Lung microvascular endothelial cell (primary cell): ENCODE measurements at places on chromosomes 11 and 22.
A peak's percentile ranks its signal among the peaks of the same experiment; 100 is the strongest.

- no peak for DNase-seq
Observed at GRCh38 chr11:122311216-122311755, 195.3 kb upstream of the BLID start.

GRCh38 chr11:911890-912219, 1.2 kb upstream of the CHID1 start:
- no peak for DNase-seq

GRCh38 chr22:40451210-40451609, 80.8 kb downstream of the SGSM3 start:
- DNase-seq = no peak

GRCh38 chr11:24267014-24267413, 229.8 kb upstream of the LUZP2 start:
- no peak for DNase-seq

DNA sequence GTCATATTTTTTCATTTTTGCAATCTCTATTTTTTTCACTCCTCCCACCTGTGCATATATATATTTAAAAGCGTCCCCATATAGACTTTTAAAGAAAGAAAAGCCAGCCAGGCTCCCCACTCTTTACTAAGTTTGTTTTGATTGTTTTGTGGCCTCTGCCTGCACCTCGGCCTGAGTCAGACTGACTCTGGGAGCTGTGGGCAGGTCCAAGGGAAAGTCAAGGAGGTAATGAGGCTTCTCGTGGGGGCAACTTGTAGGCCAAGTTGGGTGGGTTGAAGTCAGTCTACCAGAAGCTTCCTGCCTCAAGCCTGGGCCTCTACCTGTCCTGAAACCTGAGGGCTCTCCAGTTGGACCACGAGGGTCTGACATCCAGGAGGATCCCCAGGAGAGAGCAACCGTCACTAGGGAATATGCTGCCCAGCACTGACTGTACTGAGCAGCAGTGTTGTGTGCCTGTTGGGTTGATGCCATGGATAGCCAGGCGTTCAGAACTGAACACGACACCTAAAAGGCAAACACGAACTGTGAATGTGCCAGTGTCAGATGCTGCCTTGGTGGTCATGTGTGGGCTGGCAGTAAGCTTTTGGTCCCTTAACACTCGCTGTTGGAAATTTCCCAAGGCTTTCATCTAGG, 58.8 kb downstream of the BMAL1 start:
- no peak for DNase-seq

DNA sequence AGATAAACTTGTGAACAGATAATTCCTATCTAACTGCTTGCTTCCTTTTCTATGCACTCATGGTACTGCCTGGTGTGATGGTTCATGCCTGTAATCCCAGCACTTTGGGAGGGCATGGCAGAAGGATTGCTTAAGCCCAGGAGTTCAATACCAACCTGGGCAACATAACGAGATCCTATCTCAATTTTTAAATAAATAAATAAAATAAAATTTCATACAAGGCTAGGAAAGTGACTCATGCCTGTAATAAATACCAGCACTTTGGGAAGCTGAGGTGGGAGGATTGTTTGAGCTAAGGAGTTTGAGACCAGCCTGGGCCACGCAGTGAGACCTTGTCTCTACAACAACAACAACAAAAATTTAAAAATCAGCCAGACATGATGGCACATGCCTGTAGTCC, 166.6 kb downstream of the COMMD9 start:
- peak; percentile 36 for DNase-seq

- peak; percentile 29 for DNase-seq
Observed at GRCh38 chr11:8988329-8989234, 15.2 kb downstream of the NRIP3 start.

DNA sequence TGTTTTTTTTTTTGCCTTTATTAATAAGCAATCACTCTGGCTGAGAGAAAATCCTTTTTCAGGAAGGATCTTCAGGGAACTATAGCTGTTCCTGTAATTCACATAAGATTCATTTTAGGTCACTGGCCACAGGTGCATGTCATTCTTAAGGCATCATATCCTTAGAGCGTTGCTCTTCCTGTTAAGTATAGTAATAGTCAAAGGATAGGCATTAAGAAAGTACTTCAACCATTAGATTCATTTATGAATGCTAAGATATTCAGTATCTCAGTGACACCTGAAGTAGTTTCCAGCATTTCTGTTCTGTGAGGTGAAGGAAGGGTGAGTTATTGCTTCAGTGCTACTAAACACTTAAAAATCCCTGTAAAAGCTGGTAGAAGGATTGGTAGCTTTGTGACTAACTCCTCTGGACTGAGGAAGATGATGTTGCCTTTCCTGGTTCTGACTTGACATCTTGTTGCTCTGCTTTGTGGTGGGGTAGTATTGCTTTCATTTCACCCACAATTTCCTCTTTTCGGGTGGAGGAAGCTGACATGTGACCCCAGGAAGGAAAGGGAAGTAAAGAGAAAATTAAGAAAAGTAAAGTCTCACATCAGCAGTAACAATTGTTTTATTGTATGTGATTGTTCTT, 34.7 kb downstream of the RNF169 start:
- DNase-seq = peak; percentile 91

- no peak for DNase-seq
Observed at GRCh38 chr11:117546431-117547194, 219.0 kb downstream of the CEP164 start.

DNA sequence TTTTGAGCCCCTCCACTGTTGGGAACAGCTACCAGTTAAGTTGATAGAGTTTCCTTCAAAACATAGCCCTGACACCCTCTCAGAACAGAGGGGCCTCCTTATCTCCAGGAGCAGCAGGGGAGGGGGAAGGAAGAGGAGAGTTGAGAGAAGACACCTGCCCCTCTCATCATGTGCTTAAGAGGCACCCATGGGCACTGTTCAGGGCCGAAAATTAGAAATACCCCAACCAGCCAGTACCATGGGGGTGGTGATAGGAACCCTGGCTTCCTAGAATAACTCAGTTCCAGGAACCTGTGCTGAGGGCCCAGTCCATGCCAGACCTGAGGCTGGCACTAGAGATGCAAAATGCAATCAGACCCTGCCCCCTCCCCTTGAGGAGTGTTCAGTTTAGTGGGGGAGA, 9.3 kb upstream of the GDPD5 start:
- no peak for DNase-seq

DNA sequence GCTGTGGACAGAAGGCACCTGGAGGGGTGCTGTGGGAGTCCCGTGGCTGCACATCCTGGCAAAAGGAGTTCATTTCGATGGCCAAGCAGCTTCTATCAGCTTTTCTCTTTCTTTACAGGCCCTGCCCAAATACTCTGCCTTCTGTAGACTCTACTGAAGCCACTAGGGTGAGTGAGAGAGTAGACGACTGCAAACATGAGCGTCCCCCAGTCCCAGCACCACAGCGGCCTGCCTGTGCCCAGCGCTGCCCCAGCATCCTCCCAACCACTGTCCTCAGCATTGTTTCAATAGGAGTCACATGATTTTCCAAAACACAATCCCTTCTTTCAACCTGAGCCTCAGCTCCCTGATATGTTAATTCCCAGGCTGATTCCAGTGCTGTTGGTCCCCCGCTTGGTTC, 110.0 kb downstream of the KIRREL3 start:
- no peak for DNase-seq
